HepG2 (cell line): ENCODE measurements at places on chromosomes 1 and 21. TPM values are rescaled to one million over a fixed set of nuclear protein-coding genes. Genes with fewer than 3 reads are reported as not detected.

Gene GOLT1A
- 25.8 and 32.8 TPM in 2 replicates for polyA plus RNA-seq

Gene HEYL
- polyA plus RNA-seq, result 0.03 TPM in 1 of 2 replicates, not detected in the other

Gene KCNJ15
- not detected in 2 replicates for polyA plus RNA-seq

Gene CHD5
- polyA plus RNA-seq, result 0.09 and 0.21 TPM in 2 replicates

Gene OR2AK2
- not detected in 2 replicates for polyA plus RNA-seq

Gene GUCA2A
- not detected in 2 replicates for polyA plus RNA-seq

Gene MTF1
- 2.4 and 2.6 TPM in 2 replicates for polyA plus RNA-seq

Gene COL8A2
- 0.13 and 0.24 TPM in 2 replicates for polyA plus RNA-seq

Gene PI4KB
- polyA plus RNA-seq, result 29.3 and 32.6 TPM in 2 replicates

Gene TLCD4
- 4.1 and 4.7 TPM in 2 replicates for polyA plus RNA-seq

Gene PLPP3
- polyA plus RNA-seq, result 49.7 and 51.9 TPM in 2 replicates

Gene LENEP
- polyA plus RNA-seq, result not detected in 2 replicates

Gene KLHDC7A
- polyA plus RNA-seq, result 0.15 and 0.24 TPM in 2 replicates

DNA sequence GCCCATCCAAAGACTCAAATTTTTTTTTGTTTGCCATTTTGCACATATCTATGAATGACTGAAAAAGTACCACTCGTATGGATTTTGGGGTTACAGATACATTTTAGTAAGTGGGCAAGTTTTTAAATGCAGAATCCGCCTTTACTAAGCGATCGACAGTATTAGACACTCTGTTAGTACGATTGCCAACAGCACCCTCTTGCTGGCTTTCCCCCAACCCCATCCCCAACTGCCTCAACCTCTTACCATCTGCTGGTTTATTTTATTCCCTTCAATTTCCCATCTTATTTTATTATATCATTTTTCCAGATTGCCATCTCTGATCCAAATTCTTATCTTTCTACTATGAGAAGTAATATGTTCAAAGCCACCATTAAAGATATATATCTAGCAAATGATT lies 244.8 kb downstream of the LRRIQ3 start:
- DNase-seq, result no peak

DNA sequence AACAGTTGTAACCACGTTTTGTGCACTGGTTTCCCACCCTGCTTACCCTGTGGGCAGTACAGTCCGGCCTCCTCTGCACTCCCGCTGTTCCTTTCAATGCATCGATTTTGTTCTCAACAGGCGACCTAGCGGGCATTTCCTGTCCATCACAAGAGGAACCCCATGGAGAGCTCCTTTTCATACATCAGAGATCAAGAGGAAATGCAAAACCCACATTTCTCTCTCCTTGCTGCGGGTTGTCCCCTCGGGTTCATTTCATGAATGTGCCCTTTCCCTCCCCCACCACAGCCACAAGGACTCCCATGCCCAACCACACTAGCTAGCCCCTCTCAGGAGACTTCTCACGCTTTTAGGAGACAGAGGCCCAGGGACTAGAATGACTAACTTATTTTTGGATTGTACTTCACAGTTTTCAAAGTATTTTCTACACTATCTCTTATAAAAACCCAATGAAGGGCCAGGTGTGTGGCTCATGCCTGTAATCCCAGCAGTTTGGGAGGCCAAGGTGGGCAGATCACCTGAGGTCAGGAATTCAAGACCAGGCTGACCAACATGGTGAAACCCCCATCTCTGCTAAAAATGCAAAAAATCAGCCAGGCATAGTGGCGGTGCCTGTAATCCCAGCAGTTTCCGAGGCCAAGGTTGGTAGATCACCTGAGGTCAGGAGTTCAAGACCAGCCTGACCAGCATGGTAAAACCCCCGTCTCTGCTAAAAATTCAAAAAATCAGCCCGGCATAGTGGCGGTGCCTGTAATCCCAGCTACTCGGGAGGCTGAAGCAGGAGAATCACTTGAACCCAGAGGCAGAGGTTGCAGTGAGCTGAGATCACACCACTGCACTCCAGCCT lies 18.4 kb downstream of the ATP1A4 start:
- DNase-seq, result no peak

- no peak for DNase-seq
These were observed 213.3 kb upstream of the ZRANB2 start for GRCh38 chr1:71294178-71294577.

- no peak for DNase-seq
These were observed 5.8 kb upstream of the FAM167B start for GRCh38 chr1:32241001-32241763.

DNA sequence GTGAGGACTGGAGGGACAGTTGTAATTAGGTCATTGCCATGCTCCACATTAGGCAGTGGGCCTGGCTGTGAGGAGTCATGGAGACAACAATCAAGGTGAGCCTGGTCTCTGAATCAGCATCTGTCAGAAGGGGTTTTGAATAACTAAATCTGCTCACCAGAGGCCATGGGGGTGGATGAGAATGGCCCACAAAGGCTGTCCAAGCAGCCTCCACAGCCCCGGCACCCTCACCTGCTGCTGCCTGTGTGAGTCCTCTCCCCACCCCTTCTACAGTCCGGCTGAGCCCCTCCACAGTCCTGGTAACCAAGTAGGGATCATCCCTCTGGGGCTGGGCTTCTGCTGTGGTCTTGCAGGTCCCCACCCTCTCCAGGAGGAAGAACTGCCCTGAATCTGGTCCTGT lies 2.3 kb downstream of the DPT start:
- DNase-seq, result no peak

GRCh38 chr21:28587748-28588147 lies 404.9 kb downstream of the LTN1 start:
- no peak for DNase-seq

GRCh38 chr1:205775717-205776056 lies 405 bp upstream of the RAB29 start:
- DNase-seq, result no peak

DNA sequence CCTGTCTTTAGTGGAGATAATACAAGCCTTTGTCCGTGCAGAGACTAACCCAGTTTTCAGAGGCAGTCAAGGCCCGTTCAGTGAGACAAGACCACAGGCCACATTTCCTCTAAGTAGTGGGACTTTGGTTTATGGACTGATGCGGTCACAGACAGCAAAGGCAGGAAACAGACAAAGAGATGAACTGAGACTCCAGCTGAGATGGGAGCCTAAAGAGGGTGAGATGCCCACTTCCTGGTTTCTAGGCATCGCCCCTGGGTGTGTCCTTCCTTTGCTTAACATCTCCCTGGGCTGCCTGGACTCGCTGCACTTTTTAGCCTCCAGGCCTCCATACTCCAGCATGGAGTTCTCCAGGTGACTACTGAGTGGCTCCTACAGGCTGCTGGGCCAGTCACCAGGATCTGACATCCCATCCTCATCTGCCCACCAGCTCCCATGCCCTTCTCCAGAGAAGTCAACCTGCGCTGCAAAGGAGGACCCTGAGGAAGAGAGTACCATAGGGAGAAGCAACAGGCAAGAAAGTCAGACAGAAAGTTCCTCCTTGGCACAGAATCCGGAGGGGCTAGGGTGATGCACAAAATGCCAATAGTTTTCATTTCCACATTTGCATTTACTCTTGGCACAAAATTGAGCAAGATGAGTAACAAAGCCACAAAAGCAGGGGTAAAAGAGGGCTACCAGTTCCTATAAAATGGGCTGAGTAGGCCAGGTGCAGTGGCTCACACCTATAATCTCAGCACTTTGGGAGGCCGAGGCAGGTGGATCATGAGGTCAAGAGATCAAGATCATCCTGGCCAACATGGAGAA lies 15.1 kb downstream of the THEMIS2 start:
- DNase-seq, result no peak

GRCh38 chr1:231882790-231883189 lies 256.2 kb downstream of the DISC1 start:
- DNase-seq, result no peak

DNA sequence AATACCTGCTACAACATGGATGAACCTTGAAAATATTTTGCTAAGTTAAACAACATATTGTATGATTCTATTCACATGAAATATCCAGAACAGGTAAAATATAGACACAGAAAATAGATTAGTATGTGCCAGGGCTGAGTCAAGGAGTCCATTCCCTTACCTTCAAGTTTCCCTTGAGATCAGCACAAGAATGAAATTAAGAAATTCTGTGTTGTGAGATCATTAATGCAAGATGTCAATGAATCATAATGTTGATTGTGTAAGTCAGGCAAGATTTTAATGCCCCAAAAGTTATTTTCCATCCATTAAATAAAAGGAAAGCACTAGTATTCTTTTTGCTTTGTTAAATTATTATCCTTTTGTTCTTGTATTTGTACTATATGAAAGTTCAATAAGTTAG lies 139.4 kb downstream of the MRPL39 start:
- DNase-seq, result no peak

DNA sequence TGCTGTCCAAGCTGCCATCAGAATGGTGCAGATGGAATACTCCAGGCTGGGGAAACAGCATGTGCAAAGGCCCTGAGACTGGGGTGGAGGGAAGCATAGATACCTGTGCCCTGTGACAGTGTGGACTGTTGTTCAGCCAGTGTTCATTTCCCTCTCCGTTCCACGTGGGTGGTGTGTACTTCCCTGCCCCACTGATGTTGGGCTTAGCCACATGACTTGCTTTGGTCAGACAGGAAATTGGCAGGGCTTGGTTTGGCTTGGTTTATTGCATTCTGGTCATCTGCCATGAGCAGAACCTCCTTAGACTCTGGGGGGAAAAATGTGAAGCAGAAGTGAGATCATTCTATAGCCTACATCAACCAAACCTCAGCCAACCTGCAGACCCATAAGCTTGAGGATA lies 102.4 kb upstream of the IGSF21 start:
- DNase-seq, result no peak

DNA sequence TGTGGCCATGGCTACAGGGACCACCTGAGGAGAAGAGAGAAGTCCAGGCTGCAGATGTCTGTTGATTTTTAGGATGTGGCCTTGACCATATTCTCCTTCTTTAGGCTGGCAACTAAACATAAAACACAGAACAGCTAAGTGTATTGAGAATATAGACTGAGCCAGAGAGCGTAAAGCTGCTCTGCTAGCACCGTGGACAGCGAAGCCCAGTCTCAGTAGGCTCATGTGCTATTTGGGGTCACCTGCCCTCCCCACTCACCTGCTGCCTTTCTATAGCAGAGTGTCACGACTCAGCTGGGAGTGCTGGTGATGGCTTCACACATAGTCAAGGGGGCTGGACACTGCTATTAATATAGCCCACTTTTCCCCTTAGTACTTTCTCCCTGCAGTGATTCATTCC lies 278.5 kb downstream of the KCNH1 start:
- no peak for DNase-seq

DNA sequence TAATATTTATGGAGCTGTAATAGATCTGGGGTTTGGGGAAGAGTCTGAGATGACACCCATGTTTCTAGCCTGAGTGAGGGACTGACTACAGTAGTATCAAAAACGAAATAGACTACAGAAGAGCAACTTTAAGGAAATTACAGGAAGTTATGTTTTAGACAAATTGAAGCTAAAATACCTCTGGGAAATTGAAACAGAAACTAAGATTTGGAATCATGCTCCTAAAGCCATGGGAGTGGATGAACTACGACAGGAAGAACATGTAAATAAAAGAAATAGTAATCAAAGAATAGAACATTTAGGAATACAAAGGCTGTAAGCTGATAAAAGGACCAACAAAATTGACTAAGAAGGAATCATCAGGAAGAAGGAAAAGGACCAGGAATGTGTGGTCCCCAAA lies 68.9 kb downstream of the KIAA0319L start:
- DNase-seq, result no peak

DNA sequence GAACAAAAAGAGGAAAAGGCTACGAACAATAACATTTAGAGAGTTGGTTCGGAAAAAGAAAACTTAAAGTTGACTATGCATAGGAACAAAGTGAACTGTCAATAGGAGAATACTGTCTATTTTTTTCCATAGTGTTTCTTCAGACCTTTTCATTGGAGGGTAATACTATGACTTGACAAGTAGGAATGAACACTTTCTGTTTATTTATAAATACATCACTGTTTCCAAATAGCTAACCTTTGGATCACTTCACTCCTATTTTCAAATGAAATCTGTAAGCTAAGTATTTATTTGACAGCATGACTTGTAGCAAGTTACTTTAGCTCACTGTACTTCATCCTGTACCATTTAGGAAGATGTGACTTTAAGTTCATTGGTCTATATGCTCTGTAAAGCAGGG lies 221.3 kb downstream of the COL24A1 start:
- DNase-seq, result no peak

DNA sequence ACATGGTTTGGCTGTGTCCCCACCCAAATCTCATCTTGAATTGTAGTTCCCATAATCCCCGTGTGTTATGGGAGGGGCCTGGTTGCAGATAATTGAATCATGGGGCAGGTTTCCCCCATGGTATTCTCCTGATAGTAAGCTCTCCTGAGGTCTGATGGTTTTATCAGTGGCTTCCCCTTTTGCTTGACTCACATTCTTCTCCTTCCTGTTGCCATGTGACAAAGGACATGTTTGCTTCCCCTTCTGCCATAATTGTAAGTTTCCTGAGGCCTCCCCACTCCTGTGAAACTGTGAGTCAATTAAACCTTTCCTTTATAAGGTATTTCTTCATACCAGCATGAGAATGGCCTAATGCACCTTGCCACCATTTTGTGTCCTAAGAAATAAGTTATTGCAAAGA lies 415.0 kb downstream of the COL11A1 start:
- DNase-seq, result no peak

DNA sequence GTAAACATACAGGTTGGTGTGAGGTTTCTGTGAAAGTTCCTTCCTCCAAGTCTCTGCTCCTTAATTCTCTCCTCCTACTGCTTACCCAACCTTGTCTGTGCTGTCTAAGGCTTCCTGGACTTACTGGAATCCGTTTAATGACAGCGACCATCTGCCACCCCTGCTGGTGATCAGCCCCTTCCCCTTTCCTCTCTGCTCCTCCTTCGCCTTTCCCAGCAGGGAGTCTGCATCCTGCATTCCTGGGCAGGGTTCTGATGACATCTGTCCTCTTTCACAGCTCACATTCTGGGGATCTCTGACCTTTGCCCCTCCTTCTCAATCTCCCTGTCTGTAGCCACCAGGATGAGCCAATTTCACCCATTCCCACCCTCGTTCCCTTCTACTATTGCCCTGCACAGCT lies 66.5 kb downstream of the KIRREL1 start:
- DNase-seq, result no peak
